ENCODE measurements at places on chromosomes 16 and 17. TPM values are rescaled to one million over a fixed set of nuclear protein-coding genes. Genes with fewer than 3 reads are reported as not detected.

CRYBA1 gene
- not detected for total RNA-seq

DNA sequence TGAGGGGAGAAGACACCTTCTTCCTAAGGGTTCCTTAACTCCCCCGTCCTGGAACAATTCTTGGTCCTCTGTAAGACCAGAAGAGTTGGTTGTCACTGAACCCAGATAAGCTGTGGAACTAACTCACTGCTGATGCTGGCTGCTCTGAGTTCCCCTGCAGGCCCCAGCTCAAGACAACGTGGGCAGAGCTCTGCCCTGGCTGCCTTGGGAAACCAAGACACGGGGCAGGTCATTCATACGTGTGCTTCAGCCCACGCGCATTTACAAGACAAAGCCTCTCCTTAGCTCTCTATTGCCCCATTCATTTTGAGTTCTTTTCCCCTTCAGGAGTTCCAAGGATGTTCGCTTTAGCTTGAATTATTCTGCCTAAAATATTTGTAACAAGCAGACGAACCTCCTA, 3.4 kb upstream of the NAT9 start:
- no peaks in the 10 kb centered on the region for H3K36me3 ChIP-seq
- DNase-seq, result no peak

GRCh38 chr17:76716839-76717215, 6.1 kb upstream of the MXRA7 start:
- H3K4me1 ChIP-seq, result peaks cover 31% of the 10 kb centered on the region
- H3K27ac ChIP-seq, result peak overlapping the region; percentile 68
- no peak for DNase-seq

GRCh38 chr17:79923974-79924638, 84.9 kb upstream of the CBX4 start:
- H3K27me3 ChIP-seq, result peaks cover 10% of the 10 kb centered on the region
- no peaks in the 10 kb centered on the region for H3K36me3 ChIP-seq
- peak; percentile 23 for DNase-seq
- no peak overlapping the region for H3K27ac ChIP-seq

GRCh38 chr17:76969598-76970172, 101.5 kb downstream of the MGAT5B start:
- H3K4me1 ChIP-seq, result peaks cover 10% of the 10 kb centered on the region
- H3K36me3 ChIP-seq, result no peaks in the 10 kb centered on the region

DNA sequence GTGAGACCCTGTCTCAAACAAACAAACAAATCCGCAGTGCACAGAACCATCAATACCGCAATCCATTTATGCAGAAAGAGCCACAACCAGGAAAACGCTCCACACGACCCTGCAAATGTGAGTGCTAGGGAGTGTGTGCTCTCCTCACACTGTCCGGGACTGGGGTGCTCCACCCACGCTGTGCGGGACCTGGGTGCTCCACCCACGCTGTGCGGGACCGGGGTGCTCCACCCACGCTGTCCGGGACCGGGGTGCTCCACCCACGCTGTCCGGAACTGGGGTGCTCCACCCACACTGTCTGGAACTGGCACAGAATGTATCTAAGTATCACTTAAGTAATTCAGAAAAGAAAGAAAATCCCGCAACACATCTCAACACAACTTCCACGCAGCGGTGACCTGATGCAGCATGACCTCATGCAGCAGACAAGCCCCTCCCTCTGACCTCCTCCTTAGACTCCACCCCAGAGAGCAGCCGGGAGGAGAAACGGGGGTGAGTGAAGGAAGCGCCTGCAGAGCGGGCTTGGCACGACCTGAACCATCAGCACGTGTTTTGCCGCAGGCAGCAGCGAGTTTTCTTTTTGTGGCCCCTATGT, 38.5 kb downstream of the ZNF276 start:
- H3K4me1 ChIP-seq, result peaks cover 31% of the 10 kb centered on the region
- H3K36me3 ChIP-seq, result no peaks in the 10 kb centered on the region
- no peak overlapping the region for H3K4me3 ChIP-seq

GRCh38 chr17:11094331-11094730, 146.7 kb upstream of the SHISA6 start:
- H3K4me1 ChIP-seq, result no peaks in the 10 kb centered on the region
- no peak for DNase-seq
- H3K36me3 ChIP-seq, result no peaks in the 10 kb centered on the region
- no peak overlapping the region for H3K4me3 ChIP-seq
- H3K27me3 ChIP-seq, result no peaks in the 10 kb centered on the region

Data from CD8-positive, alpha-beta memory T cell (primary cell).